ENCODE measurements at places on chromosomes 12 and 14.

GRCh38 chr14:24607081-24607480, 2.4 kb downstream of the GZMH start:
- DNase-seq: no peak

DNA sequence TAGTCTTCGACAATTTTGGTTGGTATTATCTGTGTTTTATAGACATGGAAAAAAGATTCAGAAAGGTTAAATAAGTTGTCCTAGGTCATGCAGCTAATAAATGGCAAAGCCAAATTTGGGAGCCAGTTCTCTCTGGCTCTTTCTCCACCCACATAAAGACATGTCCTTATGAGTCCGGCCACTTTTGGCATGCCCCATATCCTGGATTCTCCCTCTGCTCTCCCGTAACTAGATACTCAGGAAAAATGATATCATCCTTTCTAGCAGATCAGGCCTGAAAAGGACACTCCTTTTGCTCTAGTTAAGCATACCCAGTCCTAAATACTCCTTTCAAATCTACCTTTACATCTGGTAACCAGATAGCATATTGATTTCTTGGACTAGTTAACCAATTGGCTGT, 64.4 kb downstream of the TTLL5 start:
- DNase-seq: no peak

GRCh38 chr12:115949675-115950074, 327.8 kb downstream of the MED13L start:
- DNase-seq: no peak

DNA sequence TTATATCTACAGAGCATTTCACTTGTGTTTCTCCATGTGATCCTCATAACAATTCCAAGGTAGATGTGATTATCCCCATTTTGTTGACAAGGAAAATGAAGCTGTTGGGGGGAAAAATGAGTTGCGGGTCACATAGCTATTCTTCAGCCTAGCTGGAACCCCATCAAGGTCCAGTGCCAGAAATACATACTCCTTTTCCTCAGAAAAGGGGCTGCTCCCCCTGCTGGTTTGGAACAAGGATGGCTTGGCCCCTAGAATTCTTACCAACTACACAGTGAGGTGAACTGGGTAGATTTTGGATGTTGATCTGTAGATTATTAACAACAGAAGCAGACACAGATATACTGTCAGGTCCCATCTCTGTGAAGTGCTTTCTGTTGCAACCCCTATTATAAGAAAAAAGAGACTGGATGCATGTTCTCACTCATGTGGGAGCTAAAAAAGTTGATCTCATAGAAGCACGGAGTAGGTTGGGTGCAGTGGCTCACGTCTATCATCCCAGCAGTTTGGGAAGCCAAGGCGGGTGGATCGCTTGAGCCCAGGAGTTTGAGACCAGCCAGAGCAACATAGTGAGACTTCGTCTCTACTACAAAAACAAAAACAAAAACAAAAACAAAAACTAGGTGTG, 8.9 kb downstream of the IKZF4 start:
- peak; percentile 55 for DNase-seq

DNA sequence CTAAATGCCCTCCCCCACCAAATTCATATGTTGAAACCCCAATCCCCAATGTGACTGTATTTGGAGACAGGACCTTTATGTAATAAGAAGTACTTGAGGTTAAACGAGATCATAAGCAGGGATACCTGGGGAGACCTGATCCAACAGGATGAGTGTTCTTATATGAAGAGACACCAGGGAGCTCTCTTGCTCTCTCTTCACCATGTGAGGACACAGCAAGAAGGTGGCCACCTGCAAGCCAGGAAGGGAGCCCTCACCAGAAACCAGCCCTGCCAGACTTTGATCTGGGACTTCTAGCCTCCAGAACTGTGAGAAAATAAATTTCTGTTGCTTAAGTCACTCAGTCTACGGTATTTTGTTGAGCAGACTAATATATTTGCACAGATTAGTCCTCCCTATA, 113.6 kb downstream of the NUAK1 start:
- DNase-seq: no peak

GRCh38 chr12:130832561-130833209, 6.4 kb downstream of the STX2 start:
- DNase-seq: no peak

DNA sequence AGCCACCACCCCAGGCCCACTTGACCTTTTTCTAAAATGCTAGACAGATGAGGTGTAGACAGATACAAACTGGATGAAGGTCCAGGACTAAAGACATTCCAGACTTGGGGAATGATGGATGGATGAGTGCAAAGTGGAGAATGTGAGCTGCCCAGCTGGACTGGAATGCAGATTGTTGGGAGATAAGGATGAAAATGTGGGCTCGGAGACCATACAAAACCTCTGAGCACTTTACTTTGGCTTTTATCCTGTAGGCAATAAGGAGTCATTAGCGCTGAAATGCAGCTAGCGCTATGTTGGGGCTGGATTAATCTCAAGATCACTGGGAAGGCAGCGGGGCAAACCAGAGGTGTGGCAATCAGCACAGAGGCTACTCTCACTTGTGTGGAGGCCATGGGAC, 64.7 kb upstream of the GNPNAT1 start:
- no peak for DNase-seq

DNA sequence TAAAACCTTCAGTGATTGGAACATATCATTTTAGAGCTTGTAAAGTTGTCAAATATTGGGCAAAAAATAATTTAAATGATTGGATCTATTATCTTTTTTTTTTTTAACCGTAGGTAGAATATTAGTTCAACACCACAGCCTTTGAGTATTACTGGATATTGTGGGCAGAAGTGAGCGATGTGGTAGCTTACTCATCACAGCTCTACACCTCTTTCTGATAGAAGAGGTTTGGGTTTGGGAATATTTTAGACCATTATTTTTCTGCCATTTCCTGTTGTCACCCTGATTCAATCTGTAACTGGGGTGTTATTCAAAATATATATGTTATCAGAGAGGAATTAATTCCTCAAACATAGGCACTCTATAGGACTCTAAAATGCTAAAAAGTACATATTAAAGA, 34.8 kb upstream of the SLC38A2 start:
- DNase-seq: no peak

- no peak for DNase-seq
These were observed 99.4 kb downstream of the NINJ2 start for GRCh38 chr12:563787-564298.

- DNase-seq: no peak
These were observed 24.1 kb upstream of the SYCP3 start for GRCh38 chr12:101763246-101763931.

GRCh38 chr14:69475194-69475818, 9.2 kb upstream of the PLEKHD1 start:
- DNase-seq: no peak

GRCh38 chr12:101592448-101592847, 2.3 kb upstream of the MYBPC1 start:
- DNase-seq: no peak
